ENCODE measurements at places on chromosomes 16 and 17.

DNA sequence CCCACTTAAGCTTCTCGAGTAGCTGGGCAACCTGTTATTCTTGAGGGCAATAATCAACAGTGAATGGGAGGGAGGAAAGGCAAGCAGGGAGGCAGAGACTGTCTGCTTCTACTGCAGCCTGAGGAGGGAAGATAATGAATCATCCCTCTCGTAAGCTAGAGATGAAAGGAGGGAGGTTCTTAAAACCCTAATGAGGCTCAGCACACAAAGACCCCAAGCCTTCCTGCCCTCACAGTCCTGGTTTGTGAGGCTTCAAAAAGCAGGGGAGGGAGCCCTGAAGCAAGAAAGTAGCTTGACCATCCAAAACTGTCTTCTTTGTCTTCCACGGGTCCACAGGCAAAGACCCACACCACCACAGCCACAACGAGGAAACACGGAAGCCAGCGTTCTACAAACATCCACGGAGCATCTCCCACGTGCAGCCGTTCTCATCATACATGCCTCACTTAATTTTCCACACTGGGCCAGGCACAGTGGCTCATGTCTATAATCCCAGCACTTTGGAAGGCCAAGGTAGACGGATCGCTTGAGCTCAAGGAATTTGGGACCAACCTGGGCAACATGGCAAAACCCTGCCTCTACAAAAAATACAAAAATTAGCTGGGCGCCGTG lies 1.8 kb downstream of the PIK3R5 start:
- DNase-seq, result peak; percentile 63

DNA sequence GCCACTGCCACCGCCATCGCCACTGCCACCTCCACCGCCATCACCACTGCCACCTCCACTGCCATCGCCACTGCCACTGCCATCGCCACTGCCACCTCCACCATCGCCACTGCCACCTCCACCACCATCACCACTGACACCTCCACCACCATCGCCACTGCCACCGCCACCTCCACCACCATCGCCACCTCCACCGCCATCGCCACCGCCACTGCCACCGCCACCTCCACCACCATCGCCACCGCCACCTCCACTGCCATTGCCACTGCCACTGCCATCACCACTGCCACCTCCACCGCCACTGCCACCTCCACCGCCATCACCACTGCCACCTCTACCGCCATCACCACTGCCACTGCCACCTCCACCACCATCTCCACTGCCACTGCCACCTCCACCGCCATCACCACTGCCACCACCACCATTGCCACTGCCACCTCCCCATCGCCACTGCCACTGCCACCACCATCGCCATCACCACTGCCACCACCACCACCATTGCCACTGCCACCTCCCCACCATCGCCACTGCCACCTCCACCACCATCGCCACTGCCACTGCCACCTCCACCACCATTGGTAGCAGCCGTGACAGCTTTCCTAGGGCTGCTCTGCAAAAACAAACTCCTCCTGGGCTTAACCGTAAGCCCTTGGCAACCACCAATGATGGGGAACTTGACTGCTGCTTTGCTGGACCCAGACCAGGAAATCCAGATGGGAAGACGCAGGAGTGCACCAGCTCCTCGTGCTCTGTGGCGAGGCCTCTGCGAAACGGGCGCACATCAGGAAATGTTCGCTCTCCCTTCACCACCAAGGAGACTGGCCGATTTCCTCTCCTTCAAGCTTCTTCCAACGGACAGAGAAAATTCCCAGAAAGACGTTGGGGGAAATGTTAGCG lies 147.2 kb downstream of the RBFOX3 start:
- no peak for DNase-seq

GRCh38 chr17:57678393-57678792 lies 66.7 kb downstream of the CCDC182 start:
- no peak for DNase-seq

- DNase-seq, result no peak
These were observed 11.5 kb downstream of the RPGRIP1L start for GRCh38 chr16:53692146-53692545.

- DNase-seq, result no peak
These were observed 7.3 kb downstream of the C16orf89 start for GRCh38 chr16:5058476-5058875.

DNA sequence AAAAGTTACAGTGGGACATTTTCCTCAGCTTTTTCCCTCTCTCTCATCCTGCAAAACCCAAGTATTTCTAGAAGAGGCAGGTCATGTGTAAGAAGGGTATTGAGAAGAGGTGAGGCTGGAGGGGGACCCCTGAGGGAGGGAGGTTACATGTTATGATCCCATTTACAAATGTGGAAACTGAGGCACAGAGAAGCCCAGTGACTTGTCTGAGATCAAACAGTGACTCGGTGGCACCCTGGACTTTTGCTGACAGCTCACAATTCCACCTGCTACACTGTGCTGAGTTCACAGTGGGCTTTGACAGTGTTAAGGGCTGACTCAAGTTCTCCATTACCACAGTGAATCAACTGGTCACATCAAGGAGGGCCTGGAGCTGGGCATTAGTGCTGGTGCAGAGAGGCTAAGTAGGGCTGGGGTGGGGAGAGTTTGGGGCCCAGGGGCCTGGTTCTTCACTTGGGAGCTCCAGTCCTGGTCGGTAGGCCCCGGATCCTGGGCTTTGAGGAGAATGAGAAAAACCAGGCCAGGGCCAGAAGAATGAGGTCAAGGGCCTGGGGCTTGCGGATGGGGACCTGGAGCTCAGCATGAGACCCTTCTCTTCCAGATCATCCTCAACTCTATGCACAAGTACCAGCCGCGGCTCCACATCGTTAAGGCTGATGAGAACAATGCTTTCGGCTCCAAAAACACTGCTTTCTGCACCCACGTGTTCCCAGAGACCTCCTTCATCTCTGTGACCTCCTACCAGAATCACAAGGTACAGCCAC lies 26.0 kb downstream of the TBX4 start:
- DNase-seq, result no peak

DNA sequence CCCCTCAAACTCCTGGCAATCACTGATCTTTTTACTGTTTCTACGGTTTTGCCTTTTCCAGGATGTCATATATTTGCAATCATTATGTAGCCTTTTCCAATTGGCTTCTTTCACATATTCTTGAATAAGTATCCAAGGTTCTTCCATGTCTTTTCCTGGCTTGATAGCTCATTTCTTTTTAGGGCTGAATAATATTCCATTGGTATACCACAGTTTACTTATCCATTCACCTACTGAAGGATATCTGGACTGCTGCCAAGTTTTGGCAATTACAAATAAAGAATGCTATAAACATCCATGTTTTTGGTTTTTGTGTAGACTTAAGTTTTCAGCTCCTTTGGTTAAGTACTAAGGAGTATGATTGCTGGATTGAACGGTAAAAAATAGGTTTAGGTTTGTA lies 16.0 kb downstream of the GPATCH8 start:
- no peak for DNase-seq

DNA sequence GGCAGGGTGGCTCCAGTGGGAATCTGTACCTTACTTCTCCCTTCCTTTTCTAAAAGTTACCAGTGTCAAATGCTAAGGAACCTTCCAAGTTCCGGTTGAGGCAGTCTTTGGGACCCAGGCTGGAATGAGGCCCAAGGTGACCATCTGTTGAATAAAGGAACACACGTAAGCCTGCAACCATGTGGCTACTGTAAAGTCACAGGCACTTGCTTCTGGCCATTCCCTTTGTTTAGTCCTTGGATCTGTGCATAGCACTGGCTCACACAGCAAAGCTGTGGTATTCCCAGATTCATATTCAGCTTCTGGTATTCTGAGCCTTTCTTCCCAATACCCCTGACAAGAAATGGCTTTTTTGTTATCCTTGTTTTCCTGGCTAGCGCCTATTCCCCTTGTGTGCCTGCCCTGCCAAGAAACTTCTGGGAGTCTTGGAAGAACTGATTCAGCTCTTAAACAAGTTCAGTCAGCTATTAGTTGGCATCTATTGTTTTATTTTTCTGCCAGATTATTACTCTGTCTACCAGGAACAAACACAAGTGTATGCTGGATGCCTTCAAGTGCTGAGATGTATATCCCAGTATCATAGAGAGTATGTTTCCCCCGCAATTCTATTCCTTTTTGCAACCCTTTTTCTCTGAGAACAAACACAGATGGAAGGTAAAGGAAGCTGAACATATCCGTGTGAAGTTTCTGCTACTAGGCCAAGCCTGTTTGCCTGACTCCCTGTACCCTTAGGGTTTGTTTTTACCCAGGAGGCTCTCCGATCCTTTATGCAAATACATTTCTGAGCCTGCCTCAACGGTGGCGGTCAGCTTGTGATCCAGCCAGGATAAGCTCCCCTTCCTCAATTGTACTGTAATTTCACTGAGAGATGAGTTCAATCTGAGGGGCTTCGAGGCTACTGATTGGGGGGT lies 13.2 kb downstream of the TMEM238L start:
- no peak for DNase-seq

GRCh38 chr17:44751806-44752205 lies 7.0 kb upstream of the ADAM11 start:
- DNase-seq, result no peak

GRCh38 chr16:49181791-49182518 lies 99.7 kb downstream of the CBLN1 start:
- no peak for DNase-seq

DNA sequence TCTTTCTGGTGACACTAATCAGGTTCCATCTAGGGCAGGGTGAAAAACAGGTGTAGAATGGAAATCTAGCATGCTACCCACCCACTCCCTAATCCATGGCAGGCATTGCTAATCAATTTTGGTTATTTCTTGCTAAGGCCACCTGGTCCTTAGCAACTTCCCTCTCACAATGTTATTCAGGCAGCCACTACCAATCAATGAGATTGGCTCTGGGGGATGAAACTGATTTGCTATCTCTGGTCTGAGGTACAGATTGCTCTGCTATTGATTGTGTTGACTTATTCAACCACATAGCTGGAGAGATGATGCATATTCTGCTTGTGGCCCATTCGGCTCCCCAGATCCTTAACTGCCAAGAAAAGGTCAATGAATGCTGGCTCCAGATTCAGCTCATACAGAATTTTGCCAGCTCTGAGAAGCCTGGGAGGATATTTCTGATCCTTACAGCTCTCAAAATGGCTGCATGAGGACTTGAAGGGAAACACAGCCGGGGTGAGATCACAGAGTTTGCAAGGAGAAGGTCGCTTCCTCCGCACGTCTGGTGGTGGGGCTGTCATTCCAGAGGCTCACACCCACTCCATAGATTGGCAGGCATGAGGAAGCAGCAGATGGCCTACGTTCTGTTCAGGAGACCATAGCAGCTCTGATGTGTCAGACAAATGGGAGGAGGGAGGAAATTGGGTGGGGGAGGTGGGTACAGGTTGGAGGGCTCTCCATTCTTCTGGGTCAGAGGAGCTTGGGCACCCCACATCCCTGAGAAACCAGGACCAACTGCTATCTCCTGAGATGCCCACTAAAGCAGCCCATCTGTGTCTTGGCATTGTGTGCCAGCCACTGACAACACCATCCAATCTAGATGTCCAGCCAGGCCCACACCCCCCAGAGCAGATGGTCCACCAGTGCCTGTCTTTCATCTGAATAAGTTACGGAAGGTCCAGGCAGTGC lies 22.3 kb downstream of the SEZ6 start:
- no peak for DNase-seq

DNA sequence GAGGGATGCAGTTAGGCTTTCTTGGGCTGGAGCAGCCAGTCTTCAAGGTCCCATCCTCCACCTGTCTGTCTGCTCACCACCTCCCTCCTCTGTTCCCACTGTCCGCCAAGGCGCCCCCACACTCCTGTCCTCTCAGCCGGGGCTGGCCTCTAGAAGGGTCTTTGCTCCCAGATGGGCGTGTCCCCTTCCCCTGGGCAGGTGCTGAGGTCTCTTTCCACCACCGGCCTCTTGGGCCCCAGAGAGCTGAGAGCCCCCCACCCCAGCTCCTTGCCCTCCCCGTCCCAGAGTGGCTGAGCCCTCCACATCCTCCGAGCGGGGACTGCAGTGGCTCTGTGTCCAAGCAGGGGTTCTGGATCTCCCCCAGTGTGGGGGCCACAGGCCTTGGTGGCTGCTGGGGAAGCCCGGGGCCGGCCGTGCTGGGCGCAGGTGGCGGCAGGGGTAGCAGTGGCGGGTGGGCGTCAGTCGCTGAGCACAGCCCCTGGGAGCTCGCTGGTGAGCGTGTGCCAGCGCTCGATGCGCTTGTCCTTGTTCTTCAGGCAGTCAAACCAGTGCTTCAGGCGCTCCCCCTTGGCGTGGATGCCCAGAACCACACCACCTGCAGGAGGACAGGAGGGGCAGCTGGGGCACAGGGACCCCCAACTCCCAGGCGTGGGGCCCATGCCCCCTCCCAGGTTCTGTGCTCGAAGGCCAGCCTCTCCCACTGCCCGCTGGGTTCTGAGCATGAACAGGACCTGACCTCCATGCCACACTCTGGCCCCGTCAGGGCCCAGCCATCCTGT lies 9.8 kb downstream of the SCGB1C2 start:
- no peak for DNase-seq

GRCh38 chr16:55938126-55938525 lies 63.0 kb upstream of the CES5A start:
- no peak for DNase-seq

DNA sequence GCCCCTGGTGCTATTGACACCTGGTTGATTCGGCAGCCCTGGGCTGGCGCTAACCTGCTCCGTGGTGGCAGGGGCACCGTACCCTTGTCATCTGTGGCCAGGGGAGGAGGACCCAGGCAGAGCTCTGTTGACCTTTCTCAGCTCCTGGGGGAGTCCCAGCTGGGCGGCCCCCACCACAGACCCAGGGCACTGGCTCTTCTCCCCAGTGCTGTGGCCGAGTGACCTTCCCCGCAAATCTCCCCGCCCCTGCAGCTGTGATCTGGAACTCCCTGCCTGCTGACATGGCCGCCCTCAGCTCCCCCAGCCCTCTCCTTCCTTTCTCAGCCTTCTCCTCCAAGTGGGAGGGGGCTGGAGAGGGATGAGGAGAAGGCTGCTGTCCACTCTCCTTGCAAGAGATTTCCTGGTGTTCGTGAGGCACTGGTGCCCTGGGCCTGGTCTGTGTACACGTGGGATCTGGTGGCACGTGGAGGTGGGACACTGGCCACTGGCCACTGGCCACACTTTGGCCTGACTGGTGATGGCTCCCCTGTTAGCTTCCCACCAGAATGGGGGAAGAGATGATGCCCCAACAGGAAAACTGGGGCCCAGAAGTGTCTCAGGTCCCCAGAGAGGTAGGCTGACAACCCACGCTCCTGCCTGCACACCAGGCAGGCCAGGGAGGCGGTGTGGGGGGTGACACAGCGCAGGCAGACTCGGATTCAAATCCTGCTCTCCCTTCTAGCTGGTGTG lies 8.2 kb downstream of the FMNL1 start:
- no peak for DNase-seq

- DNase-seq, result peak; percentile 42
These were observed 22.0 kb upstream of the PHLPP2 start for GRCh38 chr16:71746442-71747046.

- DNase-seq, result no peak
These were observed 577.0 kb upstream of the CDH11 start for GRCh38 chr16:65698791-65699321.
